ENCODE measurements at places on chromosomes 2 and 18.

- DNase-seq = no peak
Measured at GRCh38 chr2:221541131-221541735, 30.9 kb downstream of the EPHA4 start.

GRCh38 chr18:3760741-3761140, 310.8 kb downstream of the TGIF1 start:
- DNase-seq = no peak

DNA sequence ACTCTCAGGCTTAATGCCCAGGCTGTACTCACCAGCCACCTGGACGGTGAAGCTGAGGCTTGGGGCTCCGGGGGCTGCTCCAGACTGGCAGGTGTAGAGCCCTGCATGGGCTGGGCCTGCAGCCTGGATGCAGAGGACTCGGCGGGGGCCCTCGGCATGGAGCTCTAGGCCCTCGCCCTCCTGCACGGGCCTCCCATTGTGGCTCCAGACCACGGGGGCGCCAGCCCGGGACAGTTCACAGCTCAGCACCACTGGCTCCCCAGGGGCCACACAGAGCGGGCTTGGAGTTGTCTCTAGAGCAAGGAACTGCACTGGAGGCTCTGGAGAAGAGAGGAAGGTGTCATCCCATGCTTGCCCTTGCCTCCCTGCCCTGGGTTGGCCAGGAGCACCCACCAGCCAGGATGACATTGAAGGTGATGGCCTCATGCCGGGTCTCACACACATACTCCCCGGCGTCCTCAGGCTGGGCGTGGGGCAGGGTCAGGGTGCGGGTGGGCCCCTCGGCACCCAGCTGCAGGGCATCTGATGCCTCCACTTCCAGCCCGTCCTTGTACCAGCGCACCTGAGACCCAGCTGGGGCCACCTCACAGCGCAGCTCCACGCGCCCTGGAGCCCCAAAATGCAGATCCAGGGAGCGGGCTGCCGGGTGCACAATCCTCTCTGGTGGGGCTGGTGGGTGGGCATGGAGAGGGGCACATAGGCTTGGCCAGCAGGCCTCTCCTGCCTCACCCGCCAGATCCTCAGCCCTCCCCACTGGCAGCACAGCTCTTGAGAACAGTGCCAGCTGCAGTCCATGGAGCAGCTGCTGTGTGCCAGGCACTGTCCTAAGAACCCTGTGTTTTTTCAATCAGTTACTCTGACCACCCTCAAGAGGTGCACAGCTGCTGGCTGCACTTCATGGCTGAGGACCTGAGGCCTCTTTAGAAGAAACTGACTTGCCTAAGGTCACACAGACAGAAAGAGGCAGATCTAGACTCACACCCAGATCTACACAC, 13.3 kb downstream of the OBSL1 start:
- DNase-seq = no peak

- DNase-seq = no peak
Measured at GRCh38 chr2:128439791-128440665, 121.4 kb upstream of the HS6ST1 start.

DNA sequence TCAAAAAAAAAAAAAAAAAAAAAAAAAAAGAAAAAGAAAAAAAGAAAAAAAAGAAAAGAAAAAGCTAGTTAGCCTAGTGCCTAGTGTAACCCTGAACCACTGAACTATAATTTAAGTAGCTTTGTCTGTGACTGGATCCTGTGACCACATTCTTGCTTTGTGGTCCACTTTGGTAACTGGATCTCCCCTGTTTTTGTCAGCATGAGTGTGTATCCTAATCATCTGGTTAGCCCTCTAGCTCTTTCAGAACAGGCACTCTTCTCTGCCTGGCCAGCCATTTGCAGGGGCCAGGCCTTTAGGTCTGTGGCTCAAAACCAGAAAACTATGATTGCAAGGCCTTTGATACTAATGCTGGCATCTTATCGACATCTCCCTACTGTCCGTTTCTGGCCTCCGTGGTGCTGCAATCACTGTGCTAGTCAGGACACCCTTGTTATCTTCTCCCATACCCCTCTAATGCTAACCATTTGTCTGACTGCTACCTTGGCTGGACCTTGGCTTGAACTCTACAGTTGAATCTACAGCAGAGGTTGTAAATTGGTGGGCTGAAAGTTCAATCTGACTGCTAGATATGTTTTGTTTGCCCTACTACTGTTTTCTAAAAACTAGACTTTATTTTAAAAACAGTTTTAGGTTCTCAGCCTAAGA, 40.5 kb downstream of the RBKS start:
- DNase-seq = no peak

- DNase-seq = no peak
Measured at GRCh38 chr2:241149675-241149924, 328 bp upstream of the PASK start.

DNA sequence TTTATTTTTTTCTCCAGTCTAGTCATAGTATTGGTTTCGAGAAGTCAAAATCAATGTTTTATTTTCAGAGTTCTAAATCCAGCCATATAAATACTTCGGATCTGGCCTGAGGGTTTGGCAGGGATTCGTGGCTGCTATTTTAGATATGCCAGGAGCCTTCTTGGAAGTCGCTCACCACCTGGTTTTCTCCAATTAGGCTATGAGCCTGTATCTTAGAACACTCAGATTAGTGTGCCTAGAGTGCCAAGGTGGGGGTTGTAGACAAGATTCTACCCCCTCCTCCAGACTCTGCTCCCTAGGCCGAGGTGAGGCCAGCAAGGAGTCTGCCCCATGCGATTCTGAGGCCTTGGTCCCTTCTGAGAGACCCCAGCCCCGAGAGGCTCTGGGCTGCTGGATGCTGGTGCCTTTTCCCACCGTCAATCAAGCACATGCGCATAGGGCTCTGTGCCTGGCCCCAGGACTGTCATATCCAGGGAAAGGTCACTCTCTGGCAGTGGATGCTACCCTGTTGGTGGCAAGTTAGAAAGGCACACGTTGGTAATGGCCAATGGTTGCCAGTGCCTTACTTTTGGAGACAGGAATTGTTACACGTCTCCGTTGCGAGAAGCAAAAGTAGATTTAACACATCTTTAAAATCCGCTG, 197.1 kb downstream of the AGAP1 start:
- no peak for DNase-seq

All from stimulated activated CD4-positive, alpha-beta T cell treated with anti-CD3 and anti-CD28 coated beads, Interleukin-12 subunit alpha, Interleukin-12 subunit beta, amount 100 ng/mL, for 4 hours (primary cell).